Hematopoietic multipotent progenitor cell treated with erythropoietin and hydrocortisone succinate and interleukin-3 and kit ligand, for 8 days (in vitro differentiated cells): ENCODE measurements at places on chromosomes 7 and 10.
A peak's percentile ranks its signal among the peaks of the same experiment; 100 is the strongest.

GRCh38 chr10:31625566-31625965 lies 303.1 kb downstream of the ARHGAP12 start:
- no peak for DNase-seq

DNA sequence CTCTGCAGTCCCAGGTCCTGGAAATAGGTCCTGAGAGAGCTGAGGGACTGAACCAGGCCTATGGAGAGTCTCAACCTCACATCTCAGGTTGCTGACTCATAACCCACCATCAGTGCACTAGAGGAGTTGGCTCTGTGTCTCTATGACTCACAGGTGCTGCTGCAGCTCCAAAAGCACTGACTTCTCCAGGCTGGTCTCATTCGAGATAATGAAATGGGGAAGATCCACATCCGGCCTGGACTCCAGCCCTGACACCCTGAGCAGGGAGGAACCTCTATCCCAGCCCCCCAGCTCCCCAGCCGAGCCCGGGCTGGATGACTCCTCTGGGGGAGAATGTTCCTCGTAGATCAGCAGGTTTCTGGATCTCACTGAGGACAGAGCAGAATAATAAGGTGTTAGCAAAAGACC lies 35.5 kb upstream of the DGKI start:
- peak; percentile 10 for DNase-seq

DNA sequence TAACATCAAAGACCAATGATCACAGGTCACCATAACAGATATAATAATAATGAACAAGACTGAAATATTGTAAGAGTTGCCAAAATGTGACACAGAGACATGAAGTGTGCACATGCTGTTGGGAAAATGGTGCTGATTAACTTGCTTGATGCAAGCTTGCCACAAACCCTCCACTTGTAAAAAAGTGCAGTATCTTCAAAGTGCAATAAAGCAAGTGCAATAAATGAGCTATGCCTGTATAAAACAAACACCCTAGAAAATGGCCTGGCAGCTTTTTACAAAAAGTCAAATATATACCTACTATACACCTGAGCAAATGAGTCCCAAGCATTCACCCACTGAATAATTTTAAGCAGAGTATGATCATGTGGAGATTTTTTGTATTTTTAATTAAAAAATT lies 9.7 kb upstream of the CCDC7 start:
- no peak for DNase-seq

- DNase-seq: no peak
Measured at GRCh38 chr10:52517012-52517411, 202.9 kb downstream of the DKK1 start.

DNA sequence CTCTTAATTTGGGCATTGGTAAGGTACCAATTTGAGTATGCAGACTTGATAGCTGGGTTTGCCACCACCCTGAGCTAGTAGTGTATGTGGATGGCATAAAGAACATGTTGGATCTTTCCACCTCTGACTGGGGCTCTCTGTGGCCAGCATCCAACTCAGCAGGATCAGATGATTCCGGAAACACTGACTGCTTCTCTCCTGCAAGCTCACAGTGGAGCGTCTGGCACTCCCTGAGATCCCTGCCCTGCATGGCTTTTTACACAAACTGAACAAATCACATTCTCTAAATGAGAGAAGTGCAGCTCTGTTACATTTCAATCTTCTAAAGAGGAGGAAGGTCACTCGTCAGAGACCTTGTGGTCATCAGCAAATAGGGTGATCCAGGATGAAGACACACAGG lies 1057.5 kb downstream of the NRG3 start:
- DNase-seq: no peak

DNA sequence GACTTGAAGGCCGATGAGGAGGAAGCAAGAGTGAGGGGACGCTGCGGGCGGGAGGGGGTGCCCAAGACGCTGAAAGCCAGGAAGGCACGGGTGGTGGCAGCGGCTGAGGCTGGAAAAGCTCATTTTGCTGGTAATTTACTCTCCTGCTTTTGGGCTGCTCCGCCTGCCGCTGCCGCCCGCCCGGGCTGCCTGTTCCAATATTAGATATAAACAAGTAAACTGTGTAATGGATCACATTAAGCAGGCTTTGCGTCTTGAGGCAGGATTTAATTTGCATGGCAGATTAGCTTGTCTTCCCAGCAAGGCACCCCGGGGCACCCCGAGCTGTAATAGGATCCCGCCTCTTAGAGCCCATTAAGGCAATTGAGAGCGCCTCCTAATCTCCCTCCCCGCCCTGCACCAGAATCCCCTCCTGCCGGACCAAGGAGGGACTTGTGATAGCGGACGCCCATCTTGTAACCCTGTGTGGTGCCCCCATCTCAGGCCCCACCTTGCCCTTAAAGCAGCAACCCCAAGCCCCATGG lies 46.1 kb upstream of the SLF2 start:
- no peak for DNase-seq

GRCh38 chr7:80918909-80919721 lies at the start of gene SEMA3C:
Gene SEMA3C (minus strand): TSS chr7:80919051. CDS start chr7:80916781, 2,270 bp downstream.
- peak; percentile 79 for DNase-seq

DNA sequence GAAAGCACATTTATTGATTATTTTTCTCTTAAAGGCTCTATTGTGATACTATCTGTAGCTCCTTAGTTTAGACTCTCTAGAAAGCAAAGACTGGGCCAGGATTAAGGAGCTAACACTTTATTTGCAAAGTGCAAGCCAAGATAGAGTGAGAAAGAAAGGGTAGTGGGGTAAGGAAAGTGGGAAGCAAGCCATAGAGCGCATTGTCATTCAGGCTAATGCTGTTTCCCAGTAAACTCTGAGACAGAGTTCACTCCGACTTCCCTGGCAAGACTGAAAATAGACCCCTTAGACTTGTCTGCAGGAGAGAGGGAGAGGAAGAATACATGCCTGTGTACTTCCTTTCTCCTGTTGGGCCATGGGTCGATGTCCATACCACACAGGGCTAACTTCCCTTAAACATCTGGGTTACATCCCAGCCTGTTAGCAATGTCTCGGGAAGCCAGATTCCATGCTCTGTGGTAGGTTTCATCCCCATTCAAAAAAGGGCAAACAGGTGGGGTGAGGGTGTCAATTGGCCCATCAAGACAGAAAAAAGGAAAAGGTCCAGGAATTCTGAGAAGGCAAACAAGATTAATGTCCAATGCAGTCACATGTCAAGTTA lies 875.8 kb upstream of the CELF2 start:
- no peak for DNase-seq

GRCh38 chr10:23157691-23158369 lies 34.3 kb upstream of the PTF1A start:
- DNase-seq: peak; percentile 45

- DNase-seq: no peak
Measured at GRCh38 chr10:86691333-86692022, 23.2 kb downstream of the LDB3 start.

- no peak for DNase-seq
Measured at GRCh38 chr10:35007858-35008301, 82.3 kb downstream of the CUL2 start.

DNA sequence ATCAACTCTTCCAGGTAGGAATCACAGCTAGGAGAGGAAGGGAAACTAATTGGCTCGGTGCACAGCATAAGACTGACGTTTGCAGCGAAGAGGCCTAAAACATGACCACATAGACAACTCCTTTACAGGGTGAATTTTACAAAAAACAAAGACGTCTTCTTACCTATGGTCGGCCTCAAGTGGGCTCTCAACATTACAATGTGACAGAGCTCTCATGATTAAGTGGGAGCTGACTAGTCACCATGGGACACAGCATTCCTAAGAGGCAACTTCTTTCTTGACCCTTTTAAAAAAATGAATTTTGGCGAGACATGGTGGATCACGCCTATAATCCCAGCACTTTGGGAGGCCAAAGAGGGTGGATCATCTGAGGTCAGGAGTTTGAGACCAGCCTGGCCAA lies 4.6 kb downstream of the PDIA4 start:
- no peak for DNase-seq

GRCh38 chr7:71637578-71637977 lies 505.6 kb downstream of the GALNT17 start:
- no peak for DNase-seq

GRCh38 chr10:71494980-71495381 lies 98.3 kb downstream of the CDH23 start:
- DNase-seq: no peak

- DNase-seq: peak; percentile 43
Measured at GRCh38 chr7:131370523-131370968, 42.9 kb downstream of the MKLN1 start.

GRCh38 chr10:72048450-72049124 lies 39.8 kb downstream of the SPOCK2 start:
- DNase-seq: peak; percentile 92

- DNase-seq: no peak
Measured at GRCh38 chr10:98169379-98169778, 34.9 kb downstream of the R3HCC1L start.

DNA sequence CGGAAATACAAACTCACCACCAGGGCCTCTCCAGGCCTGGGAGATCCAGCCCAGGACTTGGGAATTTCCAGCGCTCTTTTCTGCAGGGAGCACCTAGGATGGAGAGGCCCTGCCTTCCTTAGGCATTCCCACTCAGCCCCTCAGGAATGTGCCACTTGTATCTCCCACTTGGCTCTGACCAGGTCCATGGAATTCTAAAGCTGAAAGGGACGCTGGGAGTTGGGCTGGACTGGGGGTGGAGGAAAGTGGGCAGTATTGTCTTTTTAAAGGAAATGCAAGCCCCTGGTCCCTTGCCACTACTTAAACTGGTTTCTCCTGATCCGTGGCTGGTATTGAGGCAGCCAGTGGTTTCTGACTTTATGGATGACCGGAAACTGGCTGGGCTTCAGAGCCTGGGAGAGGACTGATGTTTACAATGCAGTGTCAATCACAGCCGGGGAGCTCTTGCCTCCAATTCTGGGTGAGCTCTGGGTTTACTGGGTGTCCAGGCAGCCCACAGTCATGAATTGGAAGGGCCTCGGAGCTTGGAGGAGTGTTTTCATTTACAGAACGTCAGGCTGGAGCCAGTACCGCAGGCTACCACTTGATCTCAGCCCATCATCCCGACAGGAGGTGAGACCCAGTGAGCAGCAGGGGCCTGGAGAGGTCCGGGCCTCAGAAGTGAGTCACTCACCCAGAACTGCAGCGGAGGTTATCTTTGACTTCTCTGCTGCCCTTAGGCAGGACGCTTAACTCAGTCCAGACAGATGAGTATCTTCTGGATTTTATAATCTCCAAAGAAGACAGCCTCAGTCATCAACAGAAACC lies 27.3 kb downstream of the AGAP3 start:
- DNase-seq: no peak

DNA sequence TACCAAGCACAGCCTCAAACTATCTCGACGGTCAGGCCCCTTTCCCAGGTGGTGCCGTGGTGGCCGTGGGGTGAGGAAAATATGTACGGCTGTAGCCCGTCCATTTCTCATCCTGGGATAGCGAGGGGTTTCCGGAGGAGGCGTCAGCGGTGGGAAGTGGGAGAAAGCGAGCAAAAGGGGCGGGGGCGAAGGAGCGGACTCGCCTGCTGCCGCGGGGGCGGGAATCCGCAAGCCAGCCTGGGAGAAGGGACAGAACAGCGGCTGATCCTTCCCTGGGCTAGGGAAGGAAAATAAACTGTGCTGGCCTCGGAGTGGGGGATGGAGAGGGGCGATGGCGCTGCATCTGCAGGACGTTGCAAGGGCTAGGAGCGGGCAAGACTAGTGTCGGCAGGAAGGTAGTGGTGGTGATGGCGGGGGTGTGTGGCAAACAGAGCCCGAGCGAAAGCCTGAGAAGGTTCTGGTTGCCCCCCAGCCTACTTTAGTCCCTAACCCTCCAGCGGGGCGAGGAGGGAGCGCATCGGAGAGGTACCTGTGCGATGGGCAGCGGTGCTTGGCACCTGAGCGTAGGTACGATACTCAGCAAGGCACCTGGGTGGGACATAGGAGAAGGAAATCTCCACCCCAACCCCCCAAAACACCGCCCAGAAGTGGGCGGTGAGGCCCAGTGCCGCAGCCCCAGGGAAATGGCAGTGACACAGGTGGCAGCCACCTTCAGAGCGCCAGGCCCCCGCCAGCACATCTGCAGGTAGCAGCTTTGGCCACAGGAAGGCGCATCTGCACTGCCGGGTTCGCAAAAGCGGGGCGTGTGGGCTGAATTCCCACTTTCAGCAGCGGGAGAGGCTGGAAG lies 49.9 kb upstream of the STEAP1B start:
- no peak for DNase-seq

GRCh38 chr10:58414270-58415041 lies 29.2 kb downstream of the TFAM start:
- DNase-seq: no peak

- DNase-seq: no peak
Measured at GRCh38 chr10:86155054-86155921, 211.3 kb downstream of the GRID1 start.

DNA sequence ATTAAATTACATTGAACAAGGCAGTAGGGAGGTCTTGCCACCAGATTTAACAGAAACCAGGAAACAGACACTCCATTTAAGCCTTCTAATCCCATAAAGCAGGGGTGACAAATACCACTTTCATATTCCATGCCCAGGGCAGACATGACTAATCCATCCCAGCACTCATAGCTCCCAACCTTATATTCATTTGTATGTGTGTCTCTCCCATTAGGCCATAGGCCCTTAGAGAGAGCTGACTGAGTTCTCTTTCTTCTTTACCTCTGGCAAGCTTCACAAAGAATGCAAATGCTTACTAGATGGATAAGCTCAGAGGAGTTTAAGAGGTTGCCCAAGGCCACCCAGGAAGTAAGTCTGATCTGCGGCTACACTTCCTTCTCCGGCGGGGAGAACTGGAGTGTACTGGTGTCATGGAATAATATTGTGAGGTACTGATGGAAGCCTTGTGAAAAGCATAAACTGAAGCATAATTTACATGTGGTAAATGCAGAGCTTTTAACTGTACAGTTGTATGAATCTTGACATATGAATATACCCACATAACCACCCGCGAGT lies 239.7 kb upstream of the HABP2 start:
- DNase-seq: no peak

- no peak for DNase-seq
Measured at GRCh38 chr7:143354965-143355364, 7.5 kb downstream of the FAM131B start.

DNA sequence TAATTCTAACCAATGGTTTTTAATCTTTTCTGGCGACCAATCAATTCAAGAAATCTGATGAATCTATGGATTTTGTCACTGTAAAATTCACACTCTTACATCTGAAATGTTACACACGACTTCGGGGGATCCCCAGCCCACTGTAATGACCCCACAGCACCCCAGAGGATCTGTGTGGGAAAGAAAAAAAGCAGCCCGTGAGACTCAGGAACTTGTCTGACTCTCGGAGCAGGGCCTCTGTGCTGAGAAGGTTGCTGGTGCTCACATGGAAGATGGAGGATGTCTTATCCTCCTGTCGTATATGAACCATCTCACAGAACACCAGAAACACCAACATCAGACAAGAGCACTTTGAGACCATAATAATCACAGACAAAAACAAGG lies 228.4 kb upstream of the INHBA start:
- no peak for DNase-seq

DNA sequence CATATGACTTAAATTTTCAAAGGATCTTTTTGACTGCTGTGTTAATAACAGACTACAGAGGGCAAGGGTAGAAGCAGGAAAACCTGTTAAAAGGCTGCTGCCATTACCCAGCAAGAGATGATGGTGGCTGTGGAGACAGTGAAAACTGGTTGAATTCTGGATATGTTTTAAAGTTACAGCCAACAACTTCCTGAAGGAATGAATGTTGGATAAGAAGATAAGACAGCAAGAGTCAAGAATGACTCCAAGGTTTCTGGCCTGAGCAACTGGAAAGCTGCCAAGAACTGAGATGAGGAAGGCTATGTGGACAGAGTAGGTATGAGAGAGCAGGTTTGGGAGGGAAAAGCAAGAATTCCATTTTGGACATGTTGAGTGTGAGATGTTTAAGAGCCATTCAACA lies 19.1 kb downstream of the CNOT4 start:
- DNase-seq: peak; percentile 51
